Glutamatergic neuron (in vitro differentiated cells): ENCODE measurements at places on chromosomes 5 and 9. TPM values are rescaled to one million over a fixed set of nuclear protein-coding genes. Genes with fewer than 3 reads are reported as not detected.

TPPP gene
- total RNA-seq: 44.5 TPM

LMX1B gene
- total RNA-seq: 0.27 TPM

NHP2 gene
- total RNA-seq: 128 TPM

TRIM36 gene
- 99.4 TPM for total RNA-seq

GRCh38 chr9:116991051-116991450 is 303.9 kb downstream of the TRIM32 start:
- no peak for DNase-seq

DNA sequence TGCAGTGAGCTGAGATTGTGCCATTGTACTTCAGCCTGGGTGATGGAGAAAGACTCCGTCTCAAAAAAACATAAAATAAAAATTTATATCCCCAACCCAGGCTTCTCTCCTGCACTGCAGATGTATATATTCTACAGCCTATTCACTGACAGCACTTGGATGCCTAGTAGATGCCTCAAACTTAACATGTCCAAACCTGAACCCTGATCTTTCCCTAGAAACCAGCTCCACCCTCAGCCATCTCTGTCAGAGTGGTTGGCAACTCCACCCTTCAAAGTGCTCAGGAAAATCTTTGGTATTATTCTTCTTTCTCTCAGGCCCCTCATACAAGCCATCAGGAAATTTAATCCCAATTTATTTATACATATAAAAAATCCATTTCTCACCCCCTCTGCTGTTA is 36.9 kb upstream of the TXN start:
- DNase-seq: no peak

GRCh38 chr9:136525841-136526499 is 19.9 kb downstream of the NOTCH1 start:
- peak; percentile 89 for DNase-seq

DNA sequence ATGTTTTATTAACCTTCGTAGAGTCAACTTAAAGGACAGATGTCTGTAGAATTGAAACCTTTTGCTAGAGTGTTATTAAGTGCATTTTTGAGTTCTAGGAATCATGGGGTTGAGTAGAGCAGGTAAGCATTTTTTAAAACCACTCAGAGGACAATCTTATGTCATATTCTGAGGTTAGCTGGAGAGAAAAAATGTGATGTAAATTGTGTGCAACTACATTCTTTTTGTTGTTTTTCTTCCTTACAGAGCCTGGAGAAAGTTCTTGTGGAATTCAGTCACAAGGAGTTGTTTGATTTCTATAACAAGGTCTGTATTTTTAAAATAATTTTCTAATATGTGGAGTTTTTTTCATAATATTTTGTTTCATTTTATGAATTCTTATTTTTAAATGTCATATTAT is 206.4 kb downstream of the COMMD10 start:
- DNase-seq: no peak

- DNase-seq: peak; percentile 24
Measured at GRCh38 chr5:124580925-124581737, 165.3 kb downstream of the ZNF608 start.

- no peak for DNase-seq
Measured at GRCh38 chr9:99405359-99405758, 183.3 kb downstream of the SEC61B start.
